ENCODE measurements at places on chromosomes 1 and 21. TPM values are rescaled to one million over a fixed set of nuclear protein-coding genes. Genes with fewer than 3 reads are reported as not detected.

Gene DIO1
- not detected for total RNA-seq

DNA sequence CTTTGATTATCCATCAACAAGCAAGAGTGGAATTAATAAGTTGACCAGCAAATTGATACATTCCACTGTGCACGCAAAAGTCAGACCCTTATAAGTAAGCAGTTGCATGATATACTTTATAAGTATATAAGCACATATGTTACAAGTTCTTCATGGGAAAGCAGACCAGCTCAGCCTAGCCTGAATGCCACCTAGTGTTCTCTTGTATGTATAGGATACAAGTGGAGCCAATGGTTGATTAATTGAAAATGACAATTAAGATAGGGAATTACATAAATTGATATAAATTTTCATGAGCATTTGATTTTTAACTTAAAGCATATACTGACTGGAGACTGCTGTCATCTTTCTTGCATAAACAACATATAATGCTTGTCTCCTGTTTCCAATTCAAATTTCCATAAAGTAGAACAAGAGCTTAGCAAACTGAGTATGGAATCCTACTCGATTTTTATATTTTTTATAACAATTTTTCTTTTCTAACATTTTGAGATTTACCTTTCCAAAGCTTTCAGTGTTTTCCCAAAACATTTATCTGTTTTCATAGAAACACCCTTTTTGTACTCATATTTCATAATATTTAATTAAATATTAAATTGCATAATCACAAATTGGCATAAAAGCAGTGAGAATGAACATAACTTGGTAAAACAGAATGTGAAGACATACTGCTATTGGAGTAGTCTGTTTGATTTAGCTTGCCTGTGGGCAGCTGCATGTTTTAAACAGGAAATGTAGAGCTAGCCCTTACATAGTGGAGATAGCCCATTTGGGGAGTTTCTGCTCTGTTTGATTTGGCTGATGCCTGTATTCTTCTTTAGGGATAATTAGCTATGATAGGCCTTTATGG lies 62.8 kb downstream of the MAGI3 start:
- H3K27ac ChIP-seq: no peak overlapping the region
- DNase-seq: no peak
- peaks cover 2% of the 10 kb centered on the region for H3K4me1 ChIP-seq
- no peak overlapping the region for H3K4me3 ChIP-seq

Gene IVL
- not detected for total RNA-seq

Gene MAN1A2
- total RNA-seq: 35.0 TPM

GRCh38 chr1:156781585-156782186 lies 14.4 kb downstream of the PRCC start:
- peaks cover 47% of the 10 kb centered on the region for H3K36me3 ChIP-seq
- H3K4me1 ChIP-seq: peaks cover 32% of the 10 kb centered on the region
- DNase-seq: no peak
- no peak overlapping the region for H3K27ac ChIP-seq

GRCh38 chr1:212121779-212122178 lies 86.2 kb downstream of the DTL start:
- peaks cover 13% of the 10 kb centered on the region for H3K36me3 ChIP-seq
- no peak for DNase-seq
- no peak overlapping the region for H3K27ac ChIP-seq
- H3K4me1 ChIP-seq: peaks cover 33% of the 10 kb centered on the region
- H3K4me3 ChIP-seq: no peak overlapping the region

- H3K4me1 ChIP-seq: no peaks in the 10 kb centered on the region
- no peak overlapping the region for H3K4me3 ChIP-seq
- no peak overlapping the region for H3K27ac ChIP-seq
- peaks cover 4% of the 10 kb centered on the region for H3K36me3 ChIP-seq
- DNase-seq: no peak
Measured at GRCh38 chr1:75125161-75125726, 8.9 kb upstream of the LHX8 start.

- no peak overlapping the region for H3K4me3 ChIP-seq
- DNase-seq: no peak
- H3K27me3 ChIP-seq: no peaks in the 10 kb centered on the region
- no peaks in the 10 kb centered on the region for H3K4me1 ChIP-seq
Measured at GRCh38 chr1:10779841-10780240, 16.6 kb downstream of the CASZ1 start.

GRCh38 chr1:234322979-234323378 lies 50.3 kb upstream of the COA6 start:
- H3K27ac ChIP-seq: no peak overlapping the region
- H3K36me3 ChIP-seq: peaks cover 4% of the 10 kb centered on the region
- no peak overlapping the region for H3K4me3 ChIP-seq
- H3K4me1 ChIP-seq: peaks cover 16% of the 10 kb centered on the region
- peaks cover 5% of the 10 kb centered on the region for H3K27me3 ChIP-seq
- DNase-seq: peak; percentile 75

Gene TLR5
- 0.15 TPM for total RNA-seq

Gene TNNI3K
- 0.43 TPM for total RNA-seq

DNA sequence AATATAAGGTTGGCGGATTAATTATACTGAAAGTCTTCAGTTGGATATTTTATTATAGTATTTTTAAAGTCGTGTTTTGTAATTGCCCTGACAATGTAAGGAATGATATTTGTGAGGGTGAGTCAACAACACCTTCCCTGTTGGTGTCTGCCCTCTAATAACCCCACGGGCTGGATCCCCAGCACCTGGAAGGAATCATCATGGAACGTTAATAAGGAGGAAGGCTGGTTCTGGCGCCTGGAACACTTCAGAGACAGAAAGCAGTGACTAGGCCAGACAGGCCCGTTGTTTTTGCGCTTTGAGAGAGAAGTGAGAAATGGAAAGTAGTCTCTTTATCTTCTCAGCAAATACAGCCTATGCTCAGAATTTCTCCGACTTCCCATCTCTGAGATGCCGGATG lies 31.6 kb downstream of the TEX35 start:
- H3K4me3 ChIP-seq: no peak overlapping the region
- H3K27me3 ChIP-seq: no peaks in the 10 kb centered on the region
- H3K36me3 ChIP-seq: no peaks in the 10 kb centered on the region
- peaks cover 16% of the 10 kb centered on the region for H3K4me1 ChIP-seq

GRCh38 chr21:42463861-42464515 lies 32.0 kb downstream of the RSPH1 start:
- peaks cover 56% of the 10 kb centered on the region for H3K4me1 ChIP-seq
- H3K27me3 ChIP-seq: no peaks in the 10 kb centered on the region
- peak; percentile 79 for DNase-seq
- no peak overlapping the region for H3K4me3 ChIP-seq
- no peaks in the 10 kb centered on the region for H3K36me3 ChIP-seq

- no peaks in the 10 kb centered on the region for H3K27me3 ChIP-seq
- no peak for DNase-seq
- no peaks in the 10 kb centered on the region for H3K4me1 ChIP-seq
Measured at GRCh38 chr1:168032029-168032428, 95.2 kb upstream of the MPC2 start.

Gene NTMT2
- total RNA-seq: not detected

- no peaks in the 10 kb centered on the region for H3K4me1 ChIP-seq
- no peak for DNase-seq
- H3K4me3 ChIP-seq: no peak overlapping the region
- no peak overlapping the region for H3K27ac ChIP-seq
- H3K36me3 ChIP-seq: no peaks in the 10 kb centered on the region
Measured at GRCh38 chr1:17554954-17555353, 15.5 kb downstream of the ARHGEF10L start.

- no peak for DNase-seq
- no peak overlapping the region for H3K27ac ChIP-seq
- H3K4me1 ChIP-seq: peaks cover 65% of the 10 kb centered on the region
- H3K27me3 ChIP-seq: no peaks in the 10 kb centered on the region
- H3K4me3 ChIP-seq: no peak overlapping the region
Measured at GRCh38 chr1:175182201-175182746, 10.3 kb downstream of the KIAA0040 start.

Gene SPAG17
- total RNA-seq: not detected

GRCh38 chr1:157087030-157087429 lies 12.6 kb downstream of the ETV3L start:
- H3K4me3 ChIP-seq: no peak overlapping the region
- DNase-seq: no peak
- no peaks in the 10 kb centered on the region for H3K4me1 ChIP-seq
- H3K27me3 ChIP-seq: peaks cover 14% of the 10 kb centered on the region

Gene NUDT17
- 2.7 TPM for total RNA-seq

DNA sequence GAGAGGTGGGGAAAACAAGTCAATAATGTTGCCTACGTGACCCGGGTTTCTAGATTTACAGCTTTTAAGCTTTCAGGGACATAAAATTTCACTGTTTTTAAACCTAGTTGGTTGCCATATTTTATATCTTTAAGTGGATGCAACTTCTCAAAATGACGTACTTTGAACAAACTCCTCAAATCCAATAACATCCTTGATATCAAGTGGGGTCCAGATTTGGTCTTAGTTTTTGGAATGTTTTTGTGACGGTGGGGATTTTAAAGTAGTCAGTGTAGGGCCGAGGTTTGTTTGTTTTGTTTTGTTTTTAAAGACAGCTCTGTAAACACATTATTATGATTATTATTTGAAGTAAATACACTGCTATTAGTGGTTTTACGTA lies 453 bp downstream of the CDKN2C start:
- H3K27ac ChIP-seq: peak overlapping the region; percentile 89
- peaks cover 51% of the 10 kb centered on the region for H3K36me3 ChIP-seq
- DNase-seq: no peak
- H3K4me3 ChIP-seq: peak overlapping the region; percentile 90

DNA sequence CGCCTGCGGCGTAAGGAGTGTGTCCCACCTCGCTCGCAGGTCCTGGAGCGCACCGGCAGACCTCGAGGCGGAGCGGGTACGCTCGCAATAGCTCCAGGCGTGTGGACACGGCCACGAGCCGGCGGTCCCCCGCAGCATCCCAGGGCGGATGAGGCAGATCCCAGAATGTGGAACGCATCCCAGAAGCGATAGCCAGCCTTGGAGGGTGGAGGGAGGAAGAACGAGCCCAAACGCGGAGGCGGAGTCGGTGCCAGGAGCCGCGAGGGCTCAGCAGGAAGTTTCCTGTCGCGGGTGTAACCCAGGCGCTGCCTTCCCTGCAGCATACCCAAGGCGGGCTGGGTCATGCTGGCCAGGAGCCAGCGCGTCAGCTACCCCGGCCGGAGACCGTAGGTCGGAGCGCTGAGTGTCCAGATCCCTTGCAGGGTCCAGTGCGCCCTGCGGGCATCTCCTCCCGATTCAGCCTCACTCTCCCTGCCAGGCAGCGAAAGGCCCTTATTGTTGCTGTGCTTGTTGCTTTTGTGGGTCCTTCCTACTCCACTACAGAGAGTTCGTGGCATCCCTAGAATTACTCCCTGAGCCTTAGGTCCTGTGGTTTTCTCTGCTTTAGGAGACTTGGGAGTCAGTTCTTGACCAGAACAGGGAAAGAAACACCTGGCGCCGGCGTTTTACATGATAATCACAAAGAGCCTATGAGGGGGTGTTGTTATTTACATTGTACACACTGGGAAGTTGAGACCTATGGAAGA lies 27.7 kb downstream of the STYXL2 start:
- H3K36me3 ChIP-seq: no peaks in the 10 kb centered on the region
- DNase-seq: peak; percentile 39
- peaks cover 6% of the 10 kb centered on the region for H3K27me3 ChIP-seq
- peaks cover 5% of the 10 kb centered on the region for H3K4me1 ChIP-seq

Gene ITGB2
- 642 TPM for total RNA-seq

Gene KRTAP7-1
- total RNA-seq: not detected

Gene ARTN
- 0.20 TPM for total RNA-seq

DNA sequence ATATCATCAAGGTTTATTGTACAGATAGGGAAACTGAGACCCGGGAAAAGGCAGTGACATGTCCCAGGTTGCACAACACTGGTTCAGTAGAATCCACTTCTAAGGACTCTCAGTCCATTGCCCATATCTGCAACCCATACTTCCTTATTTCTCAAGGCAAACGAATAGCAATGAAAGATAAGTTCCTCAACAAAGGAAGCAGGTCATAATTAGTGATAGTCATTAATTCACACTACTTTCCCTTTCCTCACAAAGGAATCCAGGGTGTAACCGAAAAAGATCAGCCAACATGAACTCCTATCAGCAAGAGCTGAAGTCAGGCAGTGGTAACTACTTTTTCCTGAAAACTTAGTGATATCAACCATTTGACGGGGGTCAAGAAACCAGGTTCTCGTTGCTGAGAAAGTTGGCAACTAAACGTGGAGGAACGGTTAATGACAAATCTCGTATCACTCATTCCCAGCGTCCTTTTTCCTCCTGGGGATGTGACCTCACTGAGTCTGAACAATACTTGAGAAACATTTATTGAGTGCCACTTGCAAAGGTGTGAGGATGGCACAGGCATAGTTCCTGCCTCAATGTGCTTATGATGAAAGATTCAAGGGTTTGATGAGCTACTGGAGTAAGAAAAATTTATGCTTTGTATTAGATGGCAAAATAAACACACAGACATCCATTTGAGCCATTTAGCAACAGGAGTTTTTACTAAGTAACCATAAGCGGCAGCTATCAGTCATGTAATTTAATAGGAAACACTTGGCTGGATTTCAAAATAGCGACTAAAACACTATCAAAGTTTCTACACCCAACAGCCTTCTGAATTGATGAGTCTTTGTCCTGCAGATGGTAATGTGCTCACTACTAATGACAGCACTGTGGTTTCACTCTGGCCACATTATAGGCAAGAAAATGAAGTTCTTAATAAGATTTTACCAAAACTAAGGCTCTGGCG lies 82.3 kb downstream of the PLPP3 start:
- DNase-seq: no peak
- no peak overlapping the region for H3K4me3 ChIP-seq
- no peaks in the 10 kb centered on the region for H3K4me1 ChIP-seq
- H3K27me3 ChIP-seq: no peaks in the 10 kb centered on the region
- H3K36me3 ChIP-seq: no peaks in the 10 kb centered on the region

Gene CRP
- total RNA-seq: not detected

DNA sequence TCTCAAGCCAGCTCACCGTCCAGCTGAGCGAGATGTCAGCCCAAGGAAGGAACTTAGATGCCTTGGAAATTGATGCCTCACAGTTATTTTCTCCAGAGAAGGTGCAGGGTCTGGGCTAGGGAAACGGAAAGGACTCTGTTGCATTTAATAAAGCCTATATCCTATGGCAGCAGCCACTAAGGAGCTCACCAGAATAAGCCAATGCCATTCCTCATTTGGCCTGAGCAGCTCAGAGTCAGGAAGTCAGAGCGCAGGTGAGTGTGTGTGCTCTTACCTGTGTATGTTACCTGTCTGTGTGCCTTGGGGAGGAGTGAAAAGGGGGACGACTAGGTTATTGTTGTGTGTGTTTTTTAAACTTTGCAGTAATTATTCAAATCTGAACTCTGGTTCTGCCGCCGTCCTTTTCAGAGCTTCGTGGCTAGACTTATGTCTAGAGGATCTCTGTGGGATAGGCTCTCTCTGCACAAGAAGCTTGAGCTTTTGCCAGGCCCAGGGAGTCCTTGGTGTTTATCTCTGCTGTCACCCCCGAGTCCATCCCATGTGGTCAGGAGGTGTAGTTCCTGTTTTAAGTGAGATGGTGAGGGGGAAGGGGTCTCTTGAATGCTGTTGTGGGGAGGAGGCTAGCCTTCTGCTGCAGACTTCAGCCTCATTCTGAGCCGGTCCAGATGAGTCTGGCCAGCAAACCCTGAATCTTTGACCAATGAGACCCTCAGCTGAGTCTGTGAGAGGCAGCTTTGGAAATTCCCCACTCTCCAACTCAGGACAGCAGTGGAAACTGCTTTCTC lies 2.4 kb downstream of the TMCC2 start:
- no peaks in the 10 kb centered on the region for H3K36me3 ChIP-seq
- H3K27ac ChIP-seq: peak overlapping the region; percentile 2
- peak overlapping the region; percentile 82 for H3K4me3 ChIP-seq
- H3K27me3 ChIP-seq: peaks cover 35% of the 10 kb centered on the region
- DNase-seq: no peak

- no peaks in the 10 kb centered on the region for H3K27me3 ChIP-seq
- no peak for DNase-seq
- H3K4me1 ChIP-seq: no peaks in the 10 kb centered on the region
- H3K27ac ChIP-seq: no peak overlapping the region
- no peak overlapping the region for H3K4me3 ChIP-seq
Measured at GRCh38 chr21:32197896-32198295, 81.0 kb downstream of the MIS18A start.

Data from activated CD4-positive, alpha-beta memory T cell treated with anti-CD3 and anti-CD28 coated beads, Interleukin-2, amount 10 ng/mL, durations not matched to agents 7 days and 5 days (primary cell).